ENCODE measurements at places on chromosomes 7 and 10.
A peak's percentile ranks its signal among the peaks of the same experiment; 100 is the strongest.

DNA sequence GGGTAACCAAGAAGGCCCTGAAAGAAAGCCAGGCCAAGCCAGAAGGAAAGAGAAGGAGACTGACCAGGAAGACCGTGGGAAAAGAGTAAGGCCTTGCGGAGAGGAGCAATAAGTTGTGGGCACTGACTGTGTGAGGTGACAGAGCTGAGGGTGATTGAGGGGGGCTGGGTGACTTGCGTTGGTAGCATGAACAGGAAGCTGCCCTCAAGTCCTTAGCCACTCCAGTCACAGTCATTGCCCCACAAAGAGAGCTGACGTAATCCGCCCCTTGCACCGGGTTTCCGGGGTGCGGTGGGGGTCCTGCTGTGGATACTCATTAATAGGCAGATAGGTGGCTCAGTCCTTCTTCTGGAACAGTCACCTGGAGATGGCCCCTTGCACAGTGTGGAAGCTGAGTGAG, 16.1 kb upstream of the DMBT1 start:
- no peak for DNase-seq

- DNase-seq, result no peak
Observed at GRCh38 chr7:99562832-99563231, 4.4 kb downstream of the ZNF655 start.

DNA sequence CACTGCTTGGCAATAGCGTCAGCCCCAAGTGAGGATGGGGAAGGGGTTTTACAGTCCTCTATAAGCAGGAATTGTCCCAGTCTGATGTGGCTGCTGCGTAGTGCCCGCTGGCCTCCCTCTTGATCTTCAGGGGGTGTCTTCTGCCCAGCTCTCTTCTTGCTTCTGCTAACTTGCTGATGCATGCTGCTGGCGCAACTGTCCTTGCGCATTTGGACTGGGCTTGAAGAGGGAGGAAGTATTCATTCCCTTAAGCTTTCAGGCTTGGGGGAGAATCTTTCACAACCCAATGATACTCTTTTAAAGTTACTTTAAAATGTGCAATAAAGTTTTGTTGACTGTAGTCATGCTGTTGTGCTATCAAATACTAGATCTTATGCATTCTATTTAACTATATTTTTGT, 10.3 kb downstream of the GALNT11 start:
- no peak for DNase-seq

GRCh38 chr7:50206453-50207250, 97.9 kb upstream of the IKZF1 start:
- peak; percentile 72 for DNase-seq

DNA sequence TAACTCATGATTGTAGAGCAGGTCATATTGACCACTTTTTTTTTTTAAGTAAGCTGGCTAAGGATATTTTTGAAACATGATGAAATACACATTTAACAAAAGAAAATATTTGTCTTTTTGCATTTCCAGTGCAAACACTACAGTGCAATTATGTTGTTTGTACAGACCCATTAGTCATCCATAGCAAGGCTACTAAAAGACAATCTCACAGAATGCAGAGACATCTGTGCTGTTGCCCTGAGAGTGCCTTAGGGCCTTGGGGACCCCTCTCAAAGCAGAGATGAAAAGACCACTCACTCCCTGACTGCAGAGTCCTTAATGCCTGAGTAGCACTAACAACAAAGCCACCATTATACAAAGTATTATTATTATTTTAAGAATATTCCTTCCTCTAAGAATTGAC, 104.5 kb downstream of the NRCAM start:
- no peak for DNase-seq

GRCh38 chr10:130498042-130498441, 361.9 kb downstream of the GLRX3 start:
- no peak for DNase-seq

GRCh38 chr10:21715531-21716195, 181.6 kb downstream of the MLLT10 start:
- no peak for DNase-seq

DNA sequence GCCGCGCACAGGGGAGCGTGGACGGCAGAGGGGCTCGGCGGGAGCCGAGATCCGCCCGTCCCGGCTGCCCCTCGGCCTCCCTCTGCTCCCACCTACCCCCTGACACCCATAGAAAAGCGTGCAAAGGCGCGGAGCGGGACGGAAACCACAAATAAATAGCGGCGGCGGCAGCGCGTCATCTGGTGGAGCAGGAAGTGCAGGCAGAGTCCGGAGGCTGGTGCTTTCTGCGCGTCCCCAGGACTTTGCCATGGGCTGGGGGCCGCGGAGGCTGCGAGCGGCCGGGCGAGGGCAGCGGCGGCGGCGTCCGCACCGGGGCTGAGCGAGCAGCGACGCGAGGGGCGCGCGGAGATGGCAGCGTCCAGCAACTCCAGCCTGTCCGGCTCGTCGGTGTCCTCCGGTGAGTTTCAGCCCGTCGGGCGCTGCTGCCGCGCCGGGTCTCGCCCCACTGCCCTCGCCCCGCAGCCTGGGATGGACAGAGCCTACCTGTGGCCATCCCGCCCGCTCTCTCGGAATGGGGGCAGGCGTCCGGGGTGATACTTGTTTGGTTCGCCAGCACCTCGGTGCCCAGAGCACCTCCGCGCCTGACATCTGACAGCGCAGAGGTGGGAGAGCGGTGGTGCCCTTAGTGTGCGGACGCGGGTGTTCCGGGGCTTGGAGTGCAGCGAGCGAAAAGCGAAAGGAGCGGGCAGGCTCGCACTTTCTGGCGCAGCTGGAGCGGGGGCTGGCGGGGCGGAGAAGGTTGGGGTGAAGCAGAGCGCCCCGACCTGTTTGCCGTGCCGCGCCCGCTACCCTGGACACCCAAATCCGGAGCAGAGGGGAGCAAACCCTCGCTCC, at the start of gene CHN2:
Gene CHN2 (plus strand): TSS at position 182 of the 834 bp plus-strand sequence.
- peak; percentile 34 for DNase-seq

DNA sequence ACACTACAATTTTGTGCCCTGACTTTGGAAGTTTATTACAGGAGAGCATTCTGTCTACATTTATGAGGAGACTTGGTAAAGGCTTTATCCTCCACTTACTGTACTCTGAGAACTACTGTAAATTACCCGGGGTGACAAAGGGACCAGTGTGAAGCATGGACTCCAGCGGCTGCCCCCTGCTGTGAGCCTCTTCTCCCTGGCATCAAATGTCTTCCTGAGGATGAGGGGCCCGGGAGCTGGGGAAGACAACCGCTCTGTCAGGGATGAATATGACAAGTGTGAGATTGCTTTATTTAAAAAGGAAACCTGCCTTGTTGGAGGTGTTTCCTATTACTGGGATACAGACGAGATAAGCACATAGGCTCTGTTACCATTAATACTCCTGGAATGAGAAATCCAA, 714.8 kb downstream of the CCSER2 start:
- no peak for DNase-seq

DNA sequence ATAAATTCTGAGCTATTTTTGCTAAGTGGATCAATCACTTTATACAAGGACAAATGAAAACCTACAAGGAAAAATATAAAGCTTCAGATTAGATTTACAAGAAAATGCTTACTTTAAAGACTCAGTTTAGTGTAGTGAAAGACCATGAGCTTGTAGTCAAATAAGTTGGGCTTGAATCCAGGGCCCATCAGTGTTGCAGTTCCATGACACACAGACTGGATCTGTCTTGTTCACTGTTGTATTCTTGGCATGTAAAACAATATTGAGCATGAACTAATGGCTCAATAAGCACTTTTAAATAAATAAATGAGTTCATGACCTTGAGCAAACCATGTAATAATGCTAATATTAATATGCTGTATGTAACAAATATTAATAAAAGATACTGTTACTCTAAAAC, 164.6 kb upstream of the KCND2 start:
- DNase-seq, result no peak

GRCh38 chr10:28728366-28728765, 51.0 kb downstream of the BAMBI start:
- DNase-seq, result no peak

- no peak for DNase-seq
Observed at GRCh38 chr7:13832346-13832745, 157.1 kb downstream of the ETV1 start.

DNA sequence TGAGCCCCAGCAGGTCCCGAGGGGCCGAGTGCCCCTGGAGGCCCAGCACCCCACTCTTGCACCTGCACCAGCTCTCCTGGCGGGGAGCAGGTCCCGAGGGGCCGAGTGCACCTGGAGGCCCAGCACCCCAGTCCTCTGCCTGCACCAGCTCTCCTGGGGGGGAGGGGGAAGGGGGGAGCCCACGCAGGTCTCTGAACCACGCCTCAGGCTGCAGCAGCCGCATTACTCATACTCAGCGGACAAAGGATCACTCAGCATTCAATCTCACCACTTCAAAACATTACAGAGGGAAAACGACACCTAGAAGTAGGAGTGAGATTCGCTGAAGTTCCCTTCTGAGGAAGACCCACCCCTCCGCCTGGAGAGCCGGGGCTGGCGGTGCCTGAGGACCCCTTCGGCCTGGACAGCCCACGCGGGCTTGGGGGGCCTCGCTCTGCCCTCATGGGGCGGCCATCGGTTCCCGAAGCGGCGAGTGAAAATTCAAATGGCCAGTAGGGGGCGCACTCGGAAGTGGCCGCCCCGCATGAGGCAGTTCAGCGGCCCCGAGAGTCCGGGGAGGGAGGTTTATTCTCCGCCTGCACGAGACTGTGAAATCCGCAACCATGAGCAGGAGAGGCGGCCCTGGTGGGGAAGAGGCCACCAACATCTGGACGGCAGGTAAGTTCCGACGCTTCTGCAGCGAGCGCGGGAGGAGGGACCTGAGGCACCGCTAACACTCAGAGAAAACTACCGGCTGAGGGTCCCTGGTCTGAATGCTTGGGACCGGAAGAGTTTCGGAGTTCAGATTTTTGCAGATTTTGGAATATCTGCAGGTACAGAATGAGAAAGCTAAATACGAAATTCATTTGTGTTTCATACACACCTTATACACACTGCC, 1.1 kb upstream of the GPER1 start:
- peak; percentile 53 for DNase-seq

GRCh38 chr10:17216217-17216900, 11.7 kb upstream of the VIM start:
- no peak for DNase-seq

DNA sequence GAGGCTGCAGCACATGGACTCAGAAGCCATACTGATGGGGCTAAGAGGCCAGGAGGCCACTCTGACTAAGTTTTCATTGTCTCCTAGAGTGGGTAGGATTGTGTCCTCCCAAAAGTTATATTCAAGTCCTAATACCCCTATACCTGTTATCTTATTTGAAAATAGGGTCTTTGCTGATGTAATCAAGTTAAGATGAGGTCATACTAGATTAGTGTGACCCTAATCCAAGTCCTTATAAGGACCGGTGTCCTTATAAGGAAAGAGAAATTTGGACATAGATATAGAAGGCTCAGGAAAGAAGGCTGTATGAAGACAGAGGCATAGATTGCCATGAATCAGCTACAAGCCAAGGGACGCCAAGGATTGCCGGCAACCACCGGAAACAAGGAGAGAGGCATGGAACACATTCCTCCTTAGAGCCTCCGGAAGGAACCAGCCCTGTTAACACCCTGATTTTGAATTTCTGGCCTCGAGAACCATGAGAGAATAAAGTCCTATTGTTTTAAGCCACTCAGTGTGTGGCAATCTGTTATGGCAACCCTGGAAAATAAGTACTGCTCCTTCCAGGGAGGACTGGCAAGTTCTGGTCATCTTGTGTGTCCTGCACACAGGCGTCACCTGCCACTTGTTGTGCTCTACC, 157.0 kb downstream of the EMX2 start:
- DNase-seq, result no peak

DNA sequence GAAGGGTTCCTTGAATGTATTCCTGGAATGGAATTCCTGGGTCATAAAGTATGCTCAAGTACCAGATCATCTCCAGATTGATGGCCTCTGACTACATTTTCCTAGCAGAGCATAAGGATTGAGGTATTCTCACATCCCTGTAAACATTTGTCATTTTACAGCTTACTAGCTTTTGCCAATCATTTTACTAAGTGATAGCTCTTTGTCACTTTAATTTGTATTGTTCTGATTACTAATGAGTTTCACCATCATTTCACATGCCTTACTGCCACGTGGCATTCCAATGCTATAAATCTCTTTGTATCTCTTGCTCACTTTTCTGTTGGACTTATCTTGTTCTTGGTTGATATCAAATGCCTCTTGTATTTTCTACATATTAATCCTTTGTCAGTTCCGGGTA, 68.6 kb upstream of the CACNB2 start:
- DNase-seq, result no peak

GRCh38 chr10:63633677-63634487, 112.7 kb downstream of the REEP3 start:
- DNase-seq, result no peak

- DNase-seq, result no peak
Observed at GRCh38 chr7:12738665-12739064, 51.2 kb downstream of the ARL4A start.

Data from activated effector memory CD4-positive, alpha-beta T cell treated with Interleukin-2 at 50 U/mL for 16 hours (primary cell).